Activated naive CD8-positive, alpha-beta T cell treated with anti-CD3 and anti-CD28 coated beads, Interleukin-2, amount 10 ng/mL, durations not matched to agents 7 days and 5 days (primary cell): ENCODE measurements at places on chromosomes 7 and 10. TPM values are rescaled to one million over a fixed set of nuclear protein-coding genes. Genes with fewer than 3 reads are reported as not detected.

GRCh38 chr10:93039721-93040120 lies 20.9 kb upstream of the CYP26C1 start:
- DNase-seq, result no peak

- no peak for DNase-seq
These were observed 1034.5 kb upstream of the LRRTM3 start for GRCh38 chr10:65891073-65891981.

The TWIST1 gene
- not detected for total RNA-seq

The CCDC172 gene
- not detected for total RNA-seq

- DNase-seq, result no peak
These were observed 3.8 kb downstream of the NUDCD3 start for GRCh38 chr7:44486693-44487092.

GRCh38 chr10:91201213-91201996 lies 19.1 kb upstream of the PCGF5 start:
- peak; percentile 39 for DNase-seq

The SPAM1 gene
- not detected for total RNA-seq

The PCLO gene
- total RNA-seq, result not detected

The SLC26A4 gene
- total RNA-seq, result 0.17 TPM

The CPN1 gene
- total RNA-seq, result not detected

DNA sequence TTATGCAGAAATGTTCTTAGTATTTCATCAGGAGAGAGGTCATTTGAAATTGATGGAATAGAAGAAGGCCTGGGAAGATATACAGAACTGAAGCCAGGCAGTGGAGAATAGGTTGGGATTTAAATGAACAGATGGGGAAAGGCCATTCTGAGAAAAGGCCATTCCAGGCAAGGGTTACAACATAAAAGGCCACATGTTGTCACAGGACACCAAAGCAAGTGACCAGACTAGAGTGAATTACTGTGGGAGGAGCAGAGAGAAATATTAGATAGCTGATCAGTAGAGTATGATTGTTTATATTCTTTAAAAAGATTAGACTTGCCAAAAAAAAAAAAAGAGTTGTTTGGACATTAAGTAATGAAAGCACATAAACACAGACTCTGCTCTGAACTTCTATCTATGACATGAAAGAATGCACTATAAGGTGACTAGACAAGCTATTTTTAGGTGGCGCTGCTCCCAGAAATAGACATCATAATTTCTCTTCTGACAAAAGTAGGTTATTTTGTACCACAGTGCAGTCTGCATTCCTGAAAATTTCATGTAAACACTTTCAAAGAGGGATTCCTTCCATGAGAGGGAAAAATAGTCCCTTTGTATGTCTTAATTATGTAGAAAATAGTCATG lies 55.2 kb upstream of the DKK1 start:
- DNase-seq, result no peak

- no peak for DNase-seq
These were observed 20.1 kb downstream of the CHUK start for GRCh38 chr10:100209303-100209702.

The FEZF1 gene
- not detected for total RNA-seq

- no peak for DNase-seq
These were observed 18.9 kb downstream of the NOD1 start for GRCh38 chr7:30459591-30460245.

The PAX4 gene
- not detected for total RNA-seq

DNA sequence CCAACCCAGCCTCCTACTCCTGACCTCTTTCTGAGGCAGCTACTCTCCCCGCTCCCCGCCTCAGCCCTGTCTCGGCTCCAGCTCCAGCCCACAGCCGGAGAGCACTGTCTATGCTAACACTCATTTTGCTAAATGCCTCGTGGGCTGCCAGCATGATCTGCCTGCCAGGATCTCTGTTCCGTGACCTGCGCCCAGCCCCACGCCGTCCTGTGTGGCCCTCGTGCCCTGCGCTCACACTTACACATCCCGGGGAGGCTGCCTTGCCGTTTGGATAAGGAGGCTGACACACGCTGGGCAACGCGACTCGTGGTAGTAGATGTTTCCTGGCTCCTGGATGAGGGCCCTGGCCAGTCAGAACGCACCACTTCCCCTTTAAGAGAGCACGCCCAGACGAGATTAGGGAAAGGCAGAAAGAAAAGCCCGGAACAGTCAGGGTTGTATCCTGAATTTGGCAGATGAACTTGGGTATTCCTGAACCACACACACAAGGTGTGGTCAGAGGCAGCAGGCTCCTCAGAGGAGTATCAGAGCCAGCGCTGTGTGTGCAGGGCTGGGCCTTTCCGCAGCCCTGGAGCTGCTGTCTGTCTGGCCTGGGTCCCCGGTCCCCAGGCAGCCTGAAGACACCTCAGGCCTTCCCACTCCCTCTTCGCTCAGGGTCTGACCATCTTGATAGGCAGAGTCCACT lies 97.7 kb upstream of the EFCAB10 start:
- DNase-seq, result no peak

The TLL2 gene
- total RNA-seq, result not detected

- no peak for DNase-seq
These were observed 243.0 kb upstream of the VWC2 start for GRCh38 chr7:49530481-49530880.

- DNase-seq, result no peak
These were observed 178.7 kb upstream of the PRPS1L1 start for GRCh38 chr7:18206331-18206730.

The EPHA1 gene
- total RNA-seq, result 27.3 TPM

DNA sequence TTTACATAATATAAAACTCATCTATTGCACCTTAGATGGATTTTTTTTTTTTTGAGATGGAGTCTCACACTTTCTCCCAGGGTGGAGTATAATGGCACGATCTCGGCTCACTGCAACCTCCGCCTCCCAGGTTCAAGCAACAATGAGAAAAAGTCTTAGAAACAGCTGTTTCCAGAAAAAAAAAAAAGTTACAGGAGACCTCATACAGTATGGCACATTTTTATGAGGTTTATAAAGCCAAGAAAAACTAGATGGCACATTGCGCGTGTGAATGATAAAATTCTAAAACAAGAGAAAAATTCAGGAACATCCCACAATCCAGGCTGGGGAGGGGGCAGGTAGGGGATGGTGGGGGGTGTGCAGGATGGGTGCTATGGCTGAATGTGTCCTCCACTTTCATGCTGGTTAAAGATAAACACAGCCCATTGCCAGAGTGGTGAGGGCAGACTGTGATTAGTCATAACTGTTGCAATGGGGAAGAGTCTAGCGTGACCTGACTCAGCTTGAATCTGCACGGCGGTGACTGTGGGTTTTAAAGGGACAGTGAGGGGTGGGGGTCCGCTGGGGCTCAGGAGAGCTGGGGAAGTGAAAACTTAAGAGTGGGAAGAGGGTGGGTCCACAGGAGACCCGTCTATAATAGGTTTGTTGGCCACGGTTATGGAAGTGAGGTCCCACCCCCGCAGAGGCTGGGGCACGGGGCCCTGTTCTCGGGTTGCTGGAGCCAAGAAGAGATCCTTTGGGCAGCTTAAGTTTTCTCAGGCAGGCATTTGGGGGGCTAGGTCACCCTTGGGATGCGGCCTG lies 11.9 kb upstream of the LRRC27 start:
- DNase-seq, result no peak

GRCh38 chr10:82801289-82801688 lies 926.3 kb downstream of the NRG3 start:
- no peak for DNase-seq

GRCh38 chr7:112630565-112630964 lies 149.8 kb downstream of the LSMEM1 start:
- no peak for DNase-seq

- DNase-seq, result no peak
These were observed 439.1 kb upstream of the MGMT start for GRCh38 chr10:129027906-129028305.

The CTAGE8 gene
- total RNA-seq, result not detected

GRCh38 chr7:152674860-152675758 lies 832 bp downstream of the XRCC2 start:
- peak; percentile 44 for DNase-seq

The NPFFR1 gene
- not detected for total RNA-seq

- no peak for DNase-seq
These were observed 62.8 kb downstream of the WDR37 start for GRCh38 chr10:1119027-1119426.

- DNase-seq, result peak; percentile 65
These were observed 24.6 kb upstream of the INMT start for GRCh38 chr7:30727061-30727945.

The MYO1G gene
- 382 TPM for total RNA-seq

DNA sequence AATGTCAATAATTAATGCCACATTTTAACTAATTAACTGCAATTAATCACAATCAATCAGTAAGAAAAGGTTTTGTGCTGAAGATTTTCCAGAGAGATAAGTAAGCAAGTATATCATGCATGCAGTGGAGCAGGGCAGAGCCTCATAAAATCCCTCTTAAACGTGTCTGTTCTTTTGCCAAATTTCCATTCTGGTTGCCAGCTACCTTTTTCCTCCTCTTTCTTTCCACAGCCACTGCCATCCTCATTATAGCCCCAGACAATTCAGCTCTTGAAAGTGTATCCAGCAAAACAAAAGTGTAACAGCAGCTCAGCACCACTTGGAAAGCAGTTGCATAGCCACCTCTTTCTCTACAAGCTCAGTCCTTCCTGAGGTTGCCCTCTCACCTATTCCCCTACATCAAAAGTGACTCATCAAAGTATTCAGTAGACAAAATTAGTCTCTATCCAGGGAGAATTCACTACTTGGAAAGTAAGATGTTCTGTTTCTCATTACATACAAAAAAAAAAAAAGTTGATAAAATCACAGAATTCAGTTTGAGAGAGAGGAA lies 26.9 kb upstream of the EPHB6 start:
- no peak for DNase-seq

The LEP gene
- total RNA-seq, result not detected

DNA sequence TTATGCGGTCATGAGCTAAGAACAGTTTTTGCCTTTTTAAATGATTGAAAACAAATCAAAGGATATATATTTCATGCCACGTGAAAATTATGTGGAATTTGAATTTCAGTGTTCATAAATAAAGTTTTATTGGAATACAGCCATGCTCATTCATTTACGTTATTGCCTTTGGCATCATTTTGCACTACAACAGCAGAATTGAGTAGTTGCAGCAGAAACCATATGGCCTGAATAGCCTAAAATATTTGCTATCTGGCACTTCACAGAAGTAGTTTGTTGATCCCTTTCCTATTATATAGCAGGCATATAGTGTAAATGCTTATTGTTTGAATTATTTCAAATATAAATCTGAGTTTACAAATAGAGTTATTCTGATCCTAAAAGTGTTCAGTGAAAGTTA lies 59.7 kb downstream of the AUTS2 start:
- DNase-seq, result no peak

DNA sequence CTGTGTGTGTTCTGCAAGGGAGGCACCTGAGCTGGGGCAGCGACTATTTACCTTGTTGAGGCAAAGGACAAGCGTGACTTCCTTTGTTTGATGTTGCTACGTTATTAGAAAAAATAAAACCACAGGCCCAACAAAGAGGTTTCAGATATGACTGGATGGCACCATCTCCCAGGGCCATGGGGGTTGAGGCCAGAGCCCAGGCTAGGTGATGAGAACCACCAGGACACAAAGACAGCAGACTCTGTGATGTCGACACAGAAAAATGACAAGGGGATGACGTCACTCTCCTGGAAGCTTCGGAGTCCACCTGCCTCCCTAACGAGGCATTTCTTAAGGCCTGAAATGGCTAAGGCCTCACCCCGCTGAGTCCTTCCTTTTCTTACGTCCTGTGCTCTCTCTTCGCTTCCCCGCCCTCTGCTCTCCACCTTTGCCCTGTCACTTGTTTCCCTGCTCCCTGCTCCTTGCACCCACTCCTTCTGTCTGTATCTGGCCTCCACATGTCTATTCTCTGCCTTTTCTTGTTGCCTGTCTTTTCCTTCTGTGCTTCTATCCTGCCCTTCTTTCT lies 83.0 kb upstream of the ADRB1 start:
- peak; percentile 38 for DNase-seq

- DNase-seq, result no peak
These were observed 181.4 kb downstream of the ELMO1 start for GRCh38 chr7:37267251-37267650.

- DNase-seq, result no peak
These were observed 378.8 kb upstream of the PODXL start for GRCh38 chr7:131935180-131935579.

DNA sequence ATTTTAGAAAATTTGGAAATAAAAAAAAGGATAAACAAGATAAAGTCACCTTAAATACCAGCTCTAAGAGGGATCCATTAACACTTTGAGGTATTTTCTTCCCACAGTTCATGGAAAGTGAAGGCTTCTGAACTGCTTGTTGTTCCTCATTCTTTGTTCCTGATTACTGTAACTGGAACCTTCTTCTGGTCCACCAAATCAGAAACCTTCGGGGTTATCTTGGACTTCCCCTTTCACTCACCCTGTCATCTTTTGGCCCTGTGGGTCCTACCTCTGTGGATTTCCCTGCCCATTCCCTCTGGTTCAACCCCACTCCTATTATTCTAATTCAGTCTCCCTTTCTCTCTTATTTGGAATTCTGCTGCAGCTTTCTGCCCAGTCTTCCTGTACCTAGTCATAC lies 116.5 kb upstream of the PRPS1L1 start:
- DNase-seq, result no peak

DNA sequence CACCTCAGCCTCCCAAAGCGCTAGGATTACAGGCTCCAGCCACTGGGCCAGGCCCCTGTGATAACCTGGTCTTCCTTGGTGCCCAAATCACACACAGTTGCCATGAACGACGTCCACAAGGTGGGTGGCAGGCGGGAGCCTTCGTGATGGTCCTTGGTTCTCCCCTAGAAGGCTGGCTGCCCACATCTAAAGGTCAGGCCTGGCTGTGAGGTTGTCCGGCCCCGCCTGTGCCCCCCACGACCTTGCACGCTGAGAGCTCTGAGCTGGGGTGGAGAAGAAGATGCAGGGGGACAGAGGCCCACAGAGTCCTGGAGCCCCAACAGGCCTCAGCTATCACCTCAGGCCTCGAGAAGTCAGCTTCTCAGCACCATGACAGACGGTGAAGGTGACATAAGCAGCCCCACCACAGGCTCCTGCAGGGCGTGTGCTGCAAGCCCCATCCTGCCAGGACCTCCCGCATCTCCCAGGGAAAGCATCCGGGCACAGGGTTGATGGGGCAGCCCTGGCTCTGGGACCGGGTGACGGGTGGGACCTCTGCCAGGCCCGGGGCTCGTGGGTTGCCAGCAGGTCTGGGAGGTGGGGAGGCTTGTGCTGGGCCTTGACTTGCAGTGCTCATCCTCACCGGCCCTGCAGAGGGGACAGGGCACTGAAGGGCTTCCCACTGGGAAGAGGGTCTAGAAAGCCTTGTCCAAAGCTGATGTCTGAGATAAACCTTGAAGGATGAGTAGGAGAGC lies 217.4 kb downstream of the WDR37 start:
- no peak for DNase-seq

The SPACDR gene
- total RNA-seq, result 5.9 TPM

DNA sequence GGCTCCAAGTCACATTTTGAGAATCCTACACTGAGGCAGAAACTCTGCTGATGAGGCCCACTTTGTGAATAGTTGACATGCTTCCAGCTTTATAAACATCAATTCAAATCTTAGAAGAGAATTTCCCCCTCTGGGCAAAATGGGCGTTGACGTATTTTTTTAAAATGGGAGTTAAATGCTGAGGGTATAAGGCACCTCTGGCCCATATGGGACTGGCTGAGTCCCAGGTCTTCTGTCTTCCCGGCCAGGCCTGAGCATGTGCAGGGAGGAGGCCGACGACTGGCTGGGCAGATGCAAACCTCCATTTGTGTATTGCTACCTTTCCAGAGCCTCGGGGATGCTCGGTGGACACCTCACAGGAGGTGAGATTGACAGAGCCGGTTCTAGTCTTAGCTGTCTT lies 37.7 kb downstream of the BUB3 start:
- no peak for DNase-seq
